ENCODE measurements at places on chromosomes 12 and 14.

GRCh38 chr14:68212361-68212760 lies 392.8 kb downstream of the RAD51B start:
- no peak for DNase-seq

- DNase-seq, result no peak
These were observed 10.0 kb upstream of the GPRC5A start for GRCh38 chr12:12881151-12881909.

DNA sequence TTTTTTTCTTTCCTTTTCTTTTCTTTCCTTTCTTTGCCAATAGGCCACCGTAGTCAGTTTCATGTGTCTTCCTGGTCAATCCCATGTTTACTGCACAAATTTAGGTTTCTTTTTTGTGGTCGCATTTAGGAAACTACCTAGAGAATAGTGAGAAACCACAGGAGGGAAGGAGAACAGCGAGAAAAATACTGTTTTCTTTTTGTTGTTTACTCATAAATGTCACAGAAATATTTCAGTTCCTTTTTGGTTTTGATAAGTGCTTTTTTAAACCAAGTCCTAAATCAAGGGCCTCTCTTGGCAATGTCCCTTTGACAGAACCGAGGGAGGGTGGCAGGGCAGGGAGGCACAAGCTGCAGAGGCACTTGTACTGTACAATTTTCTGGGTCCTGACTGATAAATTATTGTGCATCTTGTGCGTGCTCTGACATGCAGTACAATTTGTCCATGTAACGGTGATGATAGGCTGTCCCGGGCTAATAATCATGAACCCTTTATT lies 326.1 kb downstream of the CACNA1C start:
- no peak for DNase-seq

DNA sequence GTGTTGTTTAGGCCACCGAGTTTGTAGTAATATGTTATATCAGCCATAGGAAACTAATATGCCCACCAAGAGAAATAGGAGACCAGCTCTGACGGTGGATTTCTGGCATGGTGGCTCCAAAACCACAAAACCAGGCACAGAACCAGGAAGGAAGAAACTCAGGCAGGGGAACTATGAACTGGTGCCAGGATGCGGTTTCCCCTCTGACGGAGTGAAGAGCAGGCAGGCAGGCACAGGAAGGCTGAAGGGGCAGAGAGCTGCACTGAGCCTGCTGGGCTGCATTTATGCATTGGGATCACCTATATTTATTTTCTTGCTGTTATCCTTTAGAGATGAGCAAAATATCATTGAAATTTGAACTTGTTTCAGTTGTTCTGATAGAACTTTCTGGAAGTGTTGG lies 479.4 kb downstream of the VRK1 start:
- DNase-seq, result no peak

- no peak for DNase-seq
These were observed 238.8 kb downstream of the DACT1 start for GRCh38 chr14:58876608-58877007.

Data from NCI-H1417 treated with DMSO at 0.1 percent for 48 hours (cell line).